ENCODE measurements at places on chromosomes 16 and 17.

- DNase-seq, result no peak
These were observed 45.6 kb downstream of the SMPD3 start for GRCh38 chr16:68402748-68403040.

- no peak for DNase-seq
These were observed 878 bp downstream of the TAOK1 start for GRCh38 chr17:29390851-29391631.

DNA sequence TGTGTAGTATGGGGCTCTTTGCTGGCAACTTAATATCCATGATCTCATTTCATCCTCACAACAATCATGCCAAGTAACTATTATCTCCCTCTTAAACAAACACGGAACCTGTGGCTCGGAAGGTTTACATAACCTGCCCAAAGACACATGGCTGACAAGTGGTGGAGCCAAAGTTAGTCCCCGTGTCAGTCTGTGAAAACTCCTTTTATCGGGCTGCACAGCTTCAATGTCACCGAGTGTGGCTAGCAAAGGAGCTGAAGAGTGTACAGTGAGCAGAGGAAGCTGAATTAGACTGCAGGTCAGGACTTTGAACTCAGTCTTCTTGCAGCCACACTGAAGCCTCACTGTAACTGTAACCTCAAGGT lies 80.3 kb downstream of the PARN start:
- no peak for DNase-seq

GRCh38 chr16:83533193-83533592 lies 274.6 kb upstream of the HSBP1 start:
- DNase-seq, result no peak

DNA sequence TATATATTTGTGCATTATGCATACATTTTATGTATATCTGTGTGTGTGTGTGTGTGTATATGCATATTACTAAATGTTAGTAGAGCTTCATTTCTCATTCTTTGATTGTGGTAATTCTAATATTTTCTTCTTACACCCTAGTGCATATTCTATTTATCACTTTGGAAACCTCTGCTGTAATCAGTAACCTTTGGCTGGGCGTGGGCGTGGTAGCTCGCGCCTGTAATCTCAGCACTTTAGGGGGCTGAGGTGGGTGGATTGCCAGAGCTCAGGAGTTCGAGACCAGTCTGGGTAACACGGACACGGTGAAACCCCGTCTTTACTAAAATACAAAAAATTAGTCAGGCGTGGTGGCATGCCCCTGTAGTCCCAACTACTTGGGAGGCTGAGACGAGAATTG lies 26.9 kb downstream of the CPSF4L start:
- no peak for DNase-seq

DNA sequence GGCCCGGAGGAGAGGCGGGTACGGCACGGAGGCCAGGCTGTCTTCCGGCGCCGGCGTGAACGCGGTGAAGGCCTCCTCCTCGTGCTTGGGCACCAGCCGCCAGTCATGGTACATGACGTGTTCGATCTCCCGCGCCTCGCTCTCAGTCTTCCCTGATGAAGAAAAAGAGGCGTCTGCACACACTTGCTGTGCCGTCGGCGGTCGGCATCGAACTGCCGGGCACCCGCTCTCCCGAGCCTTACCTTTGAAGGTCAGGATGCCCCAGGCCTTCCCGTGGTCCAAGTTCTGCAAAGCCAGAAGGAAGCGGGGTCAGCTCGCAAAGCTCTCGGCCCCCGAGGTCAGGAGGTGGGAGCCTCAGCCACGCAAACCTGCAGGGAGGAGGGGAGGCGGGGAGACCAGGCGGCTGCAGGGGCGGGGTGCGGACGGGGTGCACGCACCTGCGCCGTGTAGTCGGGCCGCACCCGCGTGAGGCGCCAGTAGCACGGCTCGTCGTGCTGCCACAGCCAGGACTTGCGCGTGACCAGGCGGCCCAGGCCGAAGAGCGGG lies at the start of gene EME2:
EME2 (plus strand) TSS at position 449 of the 546 bp plus-strand sequence. CDS start 418 bp downstream, outside the sequence.
- no peak for DNase-seq

DNA sequence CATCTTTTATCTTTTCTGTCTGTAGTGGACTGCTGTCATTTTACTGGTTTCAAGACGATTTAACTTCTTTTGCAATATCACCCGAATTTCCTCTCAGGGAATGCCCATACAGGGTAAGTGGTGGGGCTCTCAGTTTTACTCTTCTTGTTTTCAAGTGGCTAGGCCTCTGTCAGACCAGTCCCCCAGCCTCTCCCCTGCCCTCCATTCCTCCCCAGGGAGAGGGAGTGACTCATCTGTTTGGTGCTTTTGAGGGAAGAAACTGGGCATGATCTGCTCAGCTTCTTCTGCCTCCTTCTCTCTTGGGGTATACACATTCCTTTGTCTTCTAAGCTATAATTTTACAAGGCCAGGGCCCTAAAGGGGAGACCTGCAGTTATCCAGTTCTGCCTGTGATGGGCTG lies 332.0 kb downstream of the CBLN1 start:
- DNase-seq, result no peak

DNA sequence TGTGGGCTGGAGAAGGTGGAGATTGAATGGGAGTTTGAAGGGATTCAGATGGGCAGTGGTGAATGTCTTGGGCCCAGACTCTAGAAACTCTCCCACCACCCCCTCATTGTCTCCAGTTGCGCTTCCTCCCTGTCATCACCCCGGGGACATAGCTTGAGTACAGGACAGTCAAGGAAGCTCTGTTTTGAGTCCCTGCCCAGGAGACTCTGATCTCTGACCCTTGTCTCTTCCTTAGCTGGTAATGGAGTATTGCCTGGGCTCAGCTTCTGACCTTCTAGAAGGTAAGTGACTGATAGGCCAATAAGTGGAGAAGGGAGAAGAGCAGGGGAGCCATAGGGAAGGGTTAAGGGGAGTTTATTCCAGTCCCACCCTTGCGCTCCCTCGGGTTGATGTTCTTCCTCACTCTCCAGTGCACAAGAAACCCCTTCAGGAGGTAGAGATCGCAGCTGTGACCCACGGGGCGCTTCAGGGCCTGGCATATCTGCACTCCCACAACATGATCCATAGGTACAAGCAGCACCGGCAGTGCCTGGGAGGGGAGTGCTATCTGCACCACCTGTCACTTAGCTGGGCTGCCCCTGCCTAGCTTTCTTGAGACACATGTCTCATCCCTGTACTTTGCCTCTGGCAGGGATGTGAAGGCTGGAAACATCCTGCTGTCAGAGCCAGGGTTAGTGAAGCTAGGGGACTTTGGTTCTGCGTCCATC lies 5.0 kb downstream of the TAOK2 start:
- DNase-seq, result no peak

GRCh38 chr16:84247331-84247730 lies 7.5 kb upstream of the KCNG4 start:
- DNase-seq, result no peak

DNA sequence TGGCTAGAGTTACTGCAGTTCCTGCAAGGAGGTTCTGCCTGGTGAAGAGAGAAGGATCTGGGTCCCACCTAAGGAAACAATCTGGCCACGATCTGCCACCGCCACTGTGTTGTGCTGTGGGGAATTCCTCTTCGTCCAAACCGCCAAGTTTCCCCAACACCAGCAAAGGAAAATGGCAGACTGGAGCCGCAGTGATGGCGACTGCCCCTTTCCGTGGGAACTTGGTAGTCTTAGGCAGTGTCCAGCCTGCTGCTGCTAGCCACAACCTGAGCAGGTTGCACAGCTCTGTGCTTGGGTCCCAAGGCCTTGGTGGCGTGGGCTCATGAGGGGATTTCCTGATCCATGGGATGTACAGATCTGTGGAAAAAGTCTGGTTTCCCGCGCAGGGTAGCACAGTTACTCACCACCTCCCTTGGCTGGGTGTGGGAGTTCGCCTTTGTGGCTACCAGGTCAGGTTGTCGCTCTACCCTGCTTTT lies 28.6 kb downstream of the NFATC3 start:
- no peak for DNase-seq

DNA sequence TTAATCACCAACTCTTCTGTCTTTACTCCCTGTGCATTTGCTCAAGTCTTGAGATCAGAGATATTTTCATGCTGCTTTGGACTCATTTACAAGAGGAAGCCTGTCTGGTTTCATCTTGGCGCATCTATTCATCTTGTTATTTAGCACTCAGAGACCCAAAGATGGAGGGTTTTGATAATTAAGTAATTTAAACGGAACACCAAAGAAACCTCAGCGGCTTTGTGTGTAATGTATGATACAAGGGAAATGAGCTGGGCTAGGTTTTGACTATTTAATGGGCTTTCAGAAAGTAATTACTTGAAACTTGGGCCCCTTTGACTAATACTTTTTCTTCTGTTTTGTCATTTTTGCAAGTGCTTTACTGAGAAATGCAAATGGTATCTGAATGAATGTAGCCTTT lies 66.2 kb upstream of the CACNG3 start:
- no peak for DNase-seq
